ENCODE measurements at places on chromosomes 2 and 18. TPM values are rescaled to one million over a fixed set of nuclear protein-coding genes. Genes with fewer than 3 reads are reported as not detected.

GRCh38 chr2:47024046-47024445, 108.4 kb upstream of the MCFD2 start:
- no peak for DNase-seq

DNA sequence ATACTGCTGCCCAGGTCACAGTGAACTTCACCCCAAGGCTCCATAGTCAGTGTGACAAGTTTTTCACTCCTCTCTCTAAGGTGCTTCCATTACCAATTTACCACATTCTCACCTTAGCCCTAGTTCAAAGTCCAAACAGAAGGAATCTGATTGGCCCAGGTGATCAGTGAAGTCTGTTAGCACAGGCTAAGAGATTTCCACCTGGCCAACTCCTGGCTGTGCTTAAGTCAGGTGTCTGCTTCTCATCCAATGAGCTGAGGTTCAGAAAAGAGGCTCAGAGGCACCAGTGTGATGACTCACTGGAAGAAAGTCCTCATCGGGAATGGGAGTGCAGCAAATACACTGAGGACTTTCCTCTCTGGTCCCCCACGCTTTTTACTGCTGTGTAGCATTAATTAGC, 164.4 kb upstream of the MGAT5 start:
- no peak for DNase-seq

DNA sequence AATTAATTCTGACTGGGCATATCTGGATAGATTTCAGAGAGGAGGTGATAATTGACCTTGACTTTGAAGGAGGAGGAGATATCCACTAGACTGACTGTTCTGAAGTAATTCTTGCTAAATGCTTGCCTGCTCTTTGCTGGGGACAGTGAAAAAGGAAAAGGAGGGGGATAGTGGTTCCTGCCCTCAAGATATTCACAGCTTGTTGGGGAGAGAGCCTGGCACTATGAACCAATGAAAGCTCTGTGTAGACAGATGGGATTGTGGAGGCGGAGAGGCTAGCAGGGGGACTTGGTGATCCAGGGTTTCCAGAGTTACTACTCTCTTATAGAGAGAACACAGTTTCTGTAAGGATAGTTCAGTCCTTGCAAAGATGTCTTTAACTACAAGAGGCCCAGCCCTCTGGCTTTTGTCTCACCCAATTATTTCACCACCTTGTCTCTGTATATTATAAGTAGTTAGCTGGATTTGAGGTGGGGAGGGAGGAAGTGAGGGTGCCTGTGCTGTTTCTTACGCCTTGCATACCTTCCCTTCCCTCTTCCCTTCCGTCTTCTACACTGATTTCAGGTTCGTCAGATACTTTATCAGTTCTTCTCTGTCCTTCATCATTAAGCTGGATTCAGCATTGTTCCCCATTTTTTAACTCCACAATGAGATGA, 190.4 kb downstream of the PRKCE start:
- DNase-seq: no peak

DNA sequence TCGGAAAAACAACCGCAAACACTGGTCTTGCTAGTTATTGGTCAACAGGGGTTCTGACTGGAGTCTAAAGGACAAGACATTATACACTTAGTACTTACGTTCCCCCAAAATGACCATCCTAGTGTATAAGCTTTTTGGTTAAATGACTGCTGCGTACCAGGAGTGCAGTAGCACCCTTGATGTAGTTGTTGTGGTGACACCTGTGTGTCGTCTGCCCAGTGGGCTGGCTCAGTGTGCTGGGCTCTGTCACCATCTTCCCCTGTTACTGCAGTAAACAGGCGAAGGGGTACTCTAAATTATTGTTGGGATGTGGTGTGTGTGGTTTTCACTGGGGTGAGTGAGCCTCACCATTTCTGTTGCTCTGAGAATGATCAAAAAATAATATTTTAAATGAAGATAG, 76.2 kb downstream of the MAPRE2 start:
- no peak for DNase-seq

DNA sequence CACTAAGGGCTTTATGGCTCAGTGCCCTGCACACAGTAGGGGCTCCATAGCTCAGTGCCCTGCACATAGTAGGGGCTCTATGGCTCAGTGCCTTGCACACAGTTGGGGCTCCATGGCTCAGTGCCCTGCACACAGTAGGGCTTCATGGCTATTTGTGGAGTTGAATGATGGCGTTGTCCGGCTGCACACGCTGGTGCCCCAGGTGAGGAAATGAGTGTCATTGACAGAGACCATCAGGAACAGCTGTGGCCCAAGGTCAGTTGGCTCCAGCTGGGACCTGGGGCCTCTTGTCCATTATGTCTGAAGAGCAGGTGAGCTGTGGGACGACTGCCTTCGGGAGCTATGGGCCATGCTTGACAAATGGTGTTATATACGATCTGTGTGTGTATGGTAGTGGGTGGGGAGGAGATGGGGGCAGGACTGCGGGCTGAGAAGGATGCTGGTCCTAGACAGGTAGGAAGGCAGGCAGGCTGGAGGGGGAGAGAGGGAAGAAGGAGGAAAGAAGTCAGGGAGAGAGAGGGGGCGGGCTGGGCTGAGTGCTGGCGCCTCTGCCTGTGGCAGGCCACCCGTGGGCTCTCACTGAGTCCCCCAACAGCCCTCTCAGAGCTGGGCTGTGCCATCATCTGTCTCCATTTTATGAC, 130.6 kb downstream of the CLIP4 start:
- DNase-seq: no peak

DNA sequence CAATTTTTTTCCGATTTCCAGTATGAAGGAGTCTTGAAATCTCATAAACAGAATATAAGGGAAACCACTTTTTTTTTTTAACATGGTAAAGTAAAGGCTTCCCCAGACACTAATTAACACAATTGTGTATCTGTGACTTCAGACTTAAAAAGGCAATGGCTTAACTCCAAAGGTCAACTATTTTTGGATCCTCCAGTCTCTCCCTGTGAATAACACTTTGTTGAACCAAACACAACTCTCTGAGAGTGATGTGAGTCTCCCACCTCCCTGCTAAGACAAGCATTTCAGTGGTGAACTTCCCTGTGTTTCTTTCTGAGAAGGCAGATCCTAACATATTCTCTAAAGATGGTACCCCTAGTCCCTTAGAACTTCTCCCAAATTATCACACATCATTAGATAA, 219.6 kb upstream of the RBBP8 start:
- no peak for DNase-seq

GRCh38 chr2:37602040-37602439, 69.4 kb downstream of the CDC42EP3 start:
- DNase-seq: no peak

The ANKRD62 gene
- 0.08 TPM for polyA plus RNA-seq

The ADD2 gene
- 8.3 TPM for polyA plus RNA-seq

The SPRED2 gene
- 39.4 TPM for polyA plus RNA-seq

All from renal cortex interstitium (tissue), 15 donors.